ENCODE measurements at places on chromosomes 5 and 9.

GRCh38 chr5:158922263-158922592, 177.5 kb downstream of the EBF1 start:
- DNase-seq: no peak

DNA sequence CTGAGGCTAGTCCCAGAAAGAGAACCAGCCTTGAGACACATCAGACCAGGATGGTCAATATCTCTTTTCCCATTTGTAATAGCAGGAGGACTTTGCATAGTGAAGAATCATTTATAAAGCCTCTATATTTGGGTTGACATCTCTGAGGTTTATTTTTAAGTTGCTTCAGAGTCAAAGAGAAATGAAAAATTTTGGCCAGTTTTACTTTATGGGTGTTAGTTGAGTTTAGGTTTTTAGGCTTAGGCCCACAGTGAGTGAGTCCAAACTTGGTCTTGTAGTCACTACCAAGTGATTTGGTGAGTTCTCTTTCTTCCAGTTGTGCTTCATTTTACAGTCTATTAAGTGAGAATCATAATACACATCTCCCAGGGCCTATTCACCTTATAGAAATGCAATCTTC, 5.3 kb upstream of the MEF2C start:
- no peak for DNase-seq

DNA sequence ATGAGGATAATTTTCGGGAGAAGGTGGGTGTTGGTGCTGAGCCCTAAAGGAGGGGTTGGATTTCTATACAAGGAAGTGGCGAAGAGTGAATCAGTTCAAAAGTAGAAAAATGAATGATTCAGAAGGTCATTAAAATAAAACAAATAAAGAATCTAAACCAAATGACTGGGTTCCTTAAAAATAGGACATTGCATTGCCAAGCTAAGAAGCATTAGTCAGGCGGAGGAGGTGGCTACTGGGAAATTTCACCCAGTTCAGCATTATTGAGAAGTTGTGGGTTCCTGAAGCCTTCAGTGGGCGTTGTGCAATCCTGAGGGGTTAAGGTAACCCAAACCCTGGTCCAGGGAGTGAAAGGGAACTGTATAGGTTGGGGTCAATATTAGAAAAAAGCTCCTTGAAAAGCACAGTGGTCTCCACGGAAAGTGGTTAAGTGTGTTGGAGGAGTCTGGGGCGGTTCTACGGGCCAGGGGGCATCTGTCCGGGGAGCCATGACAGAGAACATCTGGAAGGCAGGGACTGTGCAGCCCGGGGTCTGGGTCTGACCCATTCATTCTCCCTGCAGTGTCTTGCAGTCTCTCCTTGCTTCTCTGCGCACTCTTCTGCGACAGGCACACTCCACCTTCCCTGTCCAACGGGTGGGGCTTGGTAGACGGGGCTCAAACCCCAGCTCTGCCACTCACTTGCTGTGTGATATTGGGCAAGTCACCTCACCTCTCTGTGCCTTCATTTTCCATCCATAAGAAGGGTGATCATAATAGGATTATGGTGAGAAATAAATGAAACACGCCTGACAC, 27.6 kb upstream of the DUSP1 start:
- peak; percentile 78 for DNase-seq

GRCh38 chr9:137762414-137763061, 115.0 kb upstream of the CACNA1B start:
- peak; percentile 35 for DNase-seq

- DNase-seq: peak; percentile 22
Measured at GRCh38 chr5:37926732-37927131, 86.9 kb upstream of the GDNF start.

GRCh38 chr5:97454015-97454414, 271.0 kb upstream of the RIOK2 start:
- no peak for DNase-seq

Measured in AG20443 (cell line).